ENCODE measurements at places on chromosomes 16 and 17. TPM values are rescaled to one million over a fixed set of nuclear protein-coding genes. Genes with fewer than 3 reads are reported as not detected.

SLC13A2 gene
- 0.34 TPM for total RNA-seq

DNA sequence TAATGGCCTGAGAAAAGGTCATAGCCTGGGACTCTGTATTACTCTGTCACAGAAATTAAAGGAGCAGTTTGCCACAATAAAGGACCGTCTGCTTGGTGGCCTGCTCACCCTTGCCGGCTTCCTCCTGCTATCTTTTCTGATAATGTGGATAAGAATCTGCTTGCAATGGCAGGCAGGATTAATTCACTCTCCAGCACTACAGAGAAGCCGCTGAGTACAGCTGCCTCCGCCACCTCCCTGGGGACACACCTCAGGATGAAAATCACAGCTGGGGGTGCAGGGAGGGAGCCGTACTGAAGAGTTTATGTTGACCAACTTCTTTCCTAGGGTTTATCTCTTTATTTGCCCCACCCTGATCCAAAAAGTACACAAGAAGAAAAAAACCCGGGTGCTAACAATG is 245.9 kb upstream of the RPL38 start:
- DNase-seq: no peak

GRCh38 chr16:24075931-24076716 is 180.0 kb upstream of the CACNG3 start:
- DNase-seq: no peak

UNC119 gene
- total RNA-seq: 3.6 TPM

SLC5A11 gene
- not detected for total RNA-seq

GRCh38 chr16:69329369-69330285 is 761 bp downstream of the PDF start:
- DNase-seq: no peak

GRCh38 chr16:50466170-50466569 is 82.0 kb upstream of the NKD1 start:
- no peak for DNase-seq

GRCh38 chr16:1575578-1575977 is 36.3 kb downstream of the IFT140 start:
- DNase-seq: no peak

GRCh38 chr16:82008957-82009592 is 2.2 kb downstream of the SDR42E1 start:
- no peak for DNase-seq

- no peak for DNase-seq
Observed at GRCh38 chr16:2173916-2174315, 18.3 kb downstream of the TRAF7 start.

KRT24 gene
- not detected for total RNA-seq

GRCh38 chr17:36888236-36888951 is 48.9 kb upstream of the LHX1 start:
- DNase-seq: no peak

DNA sequence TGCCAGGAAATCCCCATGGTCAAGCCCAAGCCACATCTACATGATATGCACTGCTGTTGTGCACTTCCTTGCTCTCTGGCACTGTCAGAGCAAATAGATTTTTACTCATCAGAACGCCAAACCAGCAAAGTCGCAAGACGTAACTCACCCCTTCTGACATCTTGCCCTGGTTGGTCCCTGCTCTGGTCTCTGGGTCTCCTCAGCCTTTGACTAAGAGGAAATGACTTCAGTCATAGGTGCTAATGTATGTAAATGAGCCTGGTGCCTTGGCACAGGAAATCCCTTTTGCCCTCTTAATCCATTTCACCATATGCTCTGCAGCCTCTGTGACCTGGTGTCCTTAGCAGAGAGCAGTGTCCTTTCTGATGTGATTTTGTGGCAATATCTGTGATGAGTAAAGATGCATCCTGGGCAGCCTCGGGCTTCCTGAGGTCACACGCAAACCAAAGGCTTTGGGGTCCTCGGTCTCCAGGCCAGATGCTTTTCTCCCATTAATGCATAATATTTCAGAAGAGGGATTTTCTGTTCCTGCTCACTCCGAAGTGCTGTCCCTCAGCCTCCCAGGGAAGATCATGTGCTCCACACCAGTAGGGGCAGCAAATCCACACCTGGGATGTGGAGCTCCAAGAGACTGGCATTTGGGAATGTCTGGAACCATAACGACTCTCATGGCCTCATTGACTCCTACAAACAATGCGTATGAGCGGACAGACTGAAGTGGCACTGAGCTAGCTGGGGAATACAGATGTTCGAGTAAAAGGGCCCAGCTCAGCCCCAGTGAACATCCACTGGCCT is 66.9 kb downstream of the GP2 start:
- no peak for DNase-seq

CDH13 gene
- total RNA-seq: 20.6 TPM

DNA sequence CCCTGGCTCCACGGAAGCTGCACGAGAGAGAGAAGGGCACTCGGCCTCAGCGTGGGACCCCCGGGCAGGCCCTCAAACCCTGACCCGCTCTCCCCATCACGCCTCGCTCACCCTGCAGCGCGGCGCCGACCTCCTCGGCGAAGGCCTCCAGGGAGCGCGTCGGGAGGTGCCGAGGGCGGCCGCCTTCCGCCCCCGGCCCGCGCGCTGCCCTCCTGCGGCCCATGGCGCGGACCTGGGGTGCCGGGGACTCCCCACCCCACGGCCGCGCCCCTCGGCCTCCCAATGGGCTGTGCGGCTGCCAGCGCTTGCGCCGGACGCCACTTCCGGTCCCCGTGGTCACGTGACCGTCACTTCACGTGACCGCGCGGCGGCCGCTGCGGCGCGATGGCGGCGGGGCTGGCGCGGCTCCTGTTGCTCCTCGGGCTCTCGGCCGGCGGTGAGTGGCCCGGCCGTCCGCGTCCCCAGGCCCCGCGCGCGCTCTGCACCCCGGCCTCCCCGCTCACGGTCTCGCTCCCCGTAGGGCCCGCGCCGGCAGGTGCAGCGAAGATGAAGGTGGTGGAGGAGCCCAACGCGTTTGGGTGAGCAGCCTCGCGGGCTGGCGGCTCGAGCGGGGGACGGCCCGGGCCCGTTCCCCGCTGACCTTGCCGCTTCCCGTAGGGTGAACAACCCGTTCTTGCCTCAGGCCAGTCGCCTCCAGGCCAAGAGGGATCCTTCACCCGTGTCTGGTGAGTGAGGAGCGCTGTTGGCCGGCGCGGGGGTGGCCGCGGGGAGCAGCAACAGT is at the start of the genes GNPTG and TSR3:
GNPTG (plus strand) TSS at position 350 of the 781 bp plus-strand sequence; CDS start at position 385, 35 bp downstream.
TSR3 (minus strand) TSS at position 297 of the 781 bp plus-strand sequence; CDS start at position 223, 74 bp downstream.
- peak; percentile 55 for DNase-seq

KRT36 gene
- not detected for total RNA-seq

DNA sequence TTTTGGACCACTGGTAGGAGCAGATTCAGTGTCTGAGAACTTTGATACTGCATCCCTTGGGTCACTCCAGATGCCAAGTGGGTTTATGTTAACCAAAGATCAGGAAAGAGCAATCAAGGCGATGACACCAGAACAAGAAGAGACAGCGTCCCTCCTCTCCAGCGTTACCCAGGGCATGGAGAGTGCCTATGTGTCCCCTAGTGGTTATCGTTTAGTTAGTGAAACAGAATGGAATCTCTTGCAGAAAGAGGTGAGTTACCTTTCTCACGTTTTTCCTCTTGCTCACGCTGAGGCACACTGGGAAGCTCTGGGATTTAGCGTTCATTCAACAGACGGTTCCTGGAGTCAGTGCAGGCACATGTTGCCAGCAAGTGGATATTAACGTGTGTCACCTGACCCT is 58.0 kb downstream of the NUP88 start:
- DNase-seq: no peak

DNA sequence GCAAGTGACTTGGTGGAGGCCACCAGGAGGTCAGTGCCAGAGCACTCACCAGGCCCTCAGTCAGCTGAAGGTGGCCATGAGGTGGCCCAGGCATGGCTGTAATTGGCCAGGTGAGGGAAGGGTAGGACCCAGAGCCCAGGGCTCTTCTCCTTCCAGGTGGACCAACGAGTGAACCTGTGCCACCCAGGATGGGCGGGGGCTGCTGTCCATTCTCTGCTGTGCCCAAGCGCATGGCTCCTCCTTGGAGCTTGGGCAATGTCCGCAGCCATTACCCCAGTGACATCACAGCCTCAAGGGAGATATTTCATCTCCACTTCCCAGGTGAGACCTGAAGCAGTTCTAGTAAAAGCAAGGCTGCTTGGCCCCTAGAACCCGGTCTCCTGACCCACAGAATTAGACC is 303.0 kb upstream of the FOXF1 start:
- DNase-seq: no peak

DNA sequence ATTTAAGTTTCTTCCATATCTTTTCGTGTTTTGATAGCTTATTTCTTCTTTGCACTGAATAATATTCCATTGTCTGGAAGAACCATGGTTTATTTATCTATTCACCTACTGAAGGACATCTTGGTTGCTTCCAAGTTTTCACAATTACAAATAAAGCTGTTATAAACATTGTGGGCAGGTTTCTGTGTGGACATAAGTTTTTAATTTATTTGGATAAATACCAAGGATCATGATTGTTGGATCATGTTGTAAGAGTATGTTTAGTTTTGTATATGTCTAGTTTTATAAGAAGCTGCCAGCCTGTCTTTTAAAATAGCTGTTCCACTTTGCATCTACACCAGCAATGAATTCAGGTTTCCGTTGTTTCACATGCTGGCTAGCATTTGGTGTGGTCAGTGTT is 339.4 kb downstream of the CDH11 start:
- DNase-seq: no peak

DNA sequence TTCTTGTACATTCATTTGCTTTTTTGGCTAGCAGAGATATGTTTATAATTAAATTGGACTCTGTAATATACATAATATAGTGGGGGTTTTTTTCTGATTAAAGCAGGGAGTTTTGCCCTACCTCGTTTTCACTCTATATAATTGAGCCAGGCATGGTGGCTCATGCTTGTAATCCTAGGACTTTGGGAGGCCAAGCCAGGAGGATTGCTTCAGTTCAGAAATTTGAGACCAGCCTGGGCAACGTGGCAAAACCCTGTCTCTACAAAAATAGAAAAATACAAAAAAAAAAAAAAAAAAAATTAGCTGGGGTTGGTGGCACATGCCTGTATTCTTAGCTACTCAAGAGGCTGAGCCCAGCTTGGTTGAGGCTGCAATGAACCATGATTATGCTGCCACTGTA is 42.2 kb downstream of the PAFAH1B1 start:
- DNase-seq: peak; percentile 79

- DNase-seq: no peak
Observed at GRCh38 chr17:50618300-50618699, 16.4 kb upstream of the ABCC3 start.

DNA sequence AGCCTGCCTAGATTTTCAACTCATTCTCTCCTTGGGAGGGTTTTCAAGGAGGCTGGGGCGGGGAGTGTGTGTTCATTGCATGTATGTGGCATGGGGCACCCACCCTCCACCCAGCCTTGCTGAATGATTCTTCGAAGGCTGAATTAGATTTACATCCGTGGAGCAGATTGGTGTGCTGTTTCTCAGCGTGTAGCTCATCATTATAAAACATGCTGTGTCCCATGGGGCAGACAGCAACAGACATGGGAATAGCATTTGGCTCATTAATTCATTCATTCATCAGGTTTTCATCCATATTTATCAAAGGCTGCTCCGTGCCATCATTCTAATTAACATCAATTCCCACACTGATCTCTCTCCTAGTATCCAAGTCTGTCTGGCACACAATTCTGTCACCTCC is 10.6 kb upstream of the CD300A start:
- DNase-seq: no peak

CCL8 gene
- 0.61 TPM for total RNA-seq
